ENCODE measurements at places on chromosomes 11 and 22.

- no peak for DNase-seq
Measured at GRCh38 chr11:60910711-60911380, 3.1 kb upstream of the TMEM109 start.

DNA sequence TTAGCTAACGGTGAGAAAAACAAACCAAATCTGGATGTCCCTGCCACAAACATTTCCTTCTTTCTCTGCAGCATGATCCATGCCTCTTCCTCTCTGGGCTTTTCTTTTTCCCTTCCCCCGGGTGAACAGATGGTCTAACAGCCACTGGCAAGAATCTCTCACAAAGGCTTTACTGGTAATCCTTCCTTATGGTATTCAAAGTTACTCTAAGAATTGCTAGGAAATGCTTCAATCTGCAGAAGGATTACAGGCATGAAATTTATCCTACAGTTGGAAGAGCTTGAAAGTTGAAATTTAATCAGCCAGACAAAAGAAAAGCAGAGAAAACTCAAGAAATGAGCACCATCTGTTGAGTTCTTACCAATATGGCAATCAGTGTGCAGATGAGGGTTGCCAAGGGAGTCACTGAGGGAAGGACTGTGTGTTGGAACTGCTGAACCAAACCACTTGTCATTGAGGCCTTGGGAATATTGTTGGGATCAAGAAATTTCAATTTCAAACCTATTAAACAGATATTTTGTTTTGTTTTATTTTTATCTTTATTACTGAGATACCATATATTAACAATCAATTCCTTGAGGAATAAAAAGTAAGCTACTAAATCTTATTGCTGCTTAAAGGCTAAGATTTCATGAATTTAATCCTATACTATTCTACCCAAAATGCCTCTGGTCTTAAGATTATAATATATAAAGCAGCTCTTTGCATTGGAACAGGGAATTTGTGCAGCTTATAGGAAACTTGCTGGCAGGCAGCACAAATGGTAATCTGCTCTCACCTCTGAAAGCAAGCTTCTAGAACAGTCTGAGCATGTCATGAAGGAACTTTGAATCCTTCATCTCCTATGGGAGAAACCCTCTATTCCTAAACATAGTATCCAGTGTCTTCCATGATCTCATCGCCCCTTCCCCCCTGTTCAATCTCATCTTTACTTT lies 29.7 kb upstream of the NDUFC2 start:
- no peak for DNase-seq

DNA sequence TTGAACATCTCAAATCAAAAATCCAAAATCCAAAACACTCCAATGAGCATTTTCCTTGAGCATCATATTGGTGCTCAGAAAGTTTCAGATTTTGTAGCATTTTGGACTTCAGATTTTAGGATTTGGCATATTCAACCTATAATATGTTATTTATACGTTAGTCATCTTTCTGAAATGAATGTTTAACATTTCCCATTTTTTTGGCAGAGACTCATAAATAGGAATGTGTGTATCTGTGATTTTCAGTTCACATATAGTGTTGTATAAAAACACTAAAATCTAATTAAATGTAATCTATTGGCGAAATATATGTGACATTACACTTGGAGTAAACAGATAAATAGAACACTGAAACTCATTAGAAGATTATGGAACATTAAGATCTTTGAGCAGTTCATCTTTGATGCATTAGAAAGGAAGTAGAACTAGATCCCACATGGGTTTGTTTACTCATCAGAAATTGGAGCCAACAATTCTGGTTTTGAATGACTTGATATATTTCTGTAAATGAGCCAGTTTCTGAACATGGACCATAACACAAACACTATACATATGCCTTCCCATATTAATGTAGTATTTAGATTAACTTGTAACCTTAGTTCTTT lies 153.1 kb downstream of the UVRAG start:
- no peak for DNase-seq

DNA sequence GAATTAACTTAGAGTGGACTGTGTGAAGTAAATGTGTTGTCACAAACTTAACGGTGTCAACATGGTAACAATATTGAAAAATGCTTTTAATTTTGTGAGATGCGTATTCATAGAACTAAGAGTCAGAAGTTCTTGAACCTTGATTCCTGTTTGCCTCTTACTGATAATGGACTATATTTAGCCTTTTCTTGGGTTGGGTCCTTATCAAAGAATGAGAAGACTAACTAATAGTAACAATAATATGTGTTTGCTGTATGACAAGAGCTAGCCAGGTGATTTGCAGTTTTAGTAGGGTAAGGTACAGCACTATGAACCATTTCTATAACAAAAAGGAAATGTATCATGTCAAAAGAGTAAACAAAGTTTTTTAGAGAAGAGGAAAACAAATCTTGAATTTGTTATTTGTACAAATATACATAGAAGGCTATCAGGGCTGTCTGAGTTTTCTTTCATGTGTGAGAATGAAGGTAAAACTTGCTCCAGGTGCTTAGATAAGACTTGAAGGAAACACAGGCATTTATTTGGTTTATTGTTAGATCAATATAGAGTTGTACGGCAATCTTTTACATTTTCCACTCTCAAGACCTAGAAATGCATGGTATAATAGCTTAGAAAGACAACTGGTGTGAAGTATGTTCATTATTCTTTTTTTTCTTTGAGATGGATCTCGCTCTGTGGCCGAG lies 74.1 kb downstream of the PACS1 start:
- DNase-seq: no peak

DNA sequence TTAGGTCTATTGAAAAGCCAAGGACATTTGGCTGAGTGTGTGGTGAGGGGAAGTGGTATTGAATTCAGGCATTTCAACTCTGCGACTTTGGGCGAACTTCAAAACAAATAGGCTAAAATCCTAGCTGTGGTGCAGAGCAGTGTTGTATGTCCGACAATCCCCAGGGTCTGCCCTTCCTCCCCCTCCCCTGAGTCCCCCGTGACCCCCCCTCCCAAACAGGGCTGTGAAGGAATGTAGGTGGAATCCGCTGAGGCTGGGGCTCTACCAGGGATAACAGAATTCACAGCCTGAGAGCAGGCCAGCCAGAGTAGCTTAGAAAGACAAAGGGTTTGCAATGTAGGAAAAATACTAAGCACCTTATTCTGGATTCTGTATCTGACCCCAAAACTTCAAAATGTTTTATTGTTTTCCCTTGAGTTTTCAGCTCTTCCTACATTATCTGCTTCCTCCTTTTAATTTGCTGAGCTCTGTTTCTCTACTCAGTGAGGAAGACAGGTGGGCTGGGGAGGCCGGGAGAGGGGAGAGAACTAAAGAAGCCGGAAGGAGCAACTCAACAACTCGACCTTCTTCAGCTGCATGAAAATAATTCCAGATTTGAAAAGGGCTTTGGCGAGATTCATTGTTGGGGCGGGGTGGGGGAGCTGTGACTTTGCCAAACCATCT lies 315.2 kb downstream of the BLID start:
- no peak for DNase-seq

DNA sequence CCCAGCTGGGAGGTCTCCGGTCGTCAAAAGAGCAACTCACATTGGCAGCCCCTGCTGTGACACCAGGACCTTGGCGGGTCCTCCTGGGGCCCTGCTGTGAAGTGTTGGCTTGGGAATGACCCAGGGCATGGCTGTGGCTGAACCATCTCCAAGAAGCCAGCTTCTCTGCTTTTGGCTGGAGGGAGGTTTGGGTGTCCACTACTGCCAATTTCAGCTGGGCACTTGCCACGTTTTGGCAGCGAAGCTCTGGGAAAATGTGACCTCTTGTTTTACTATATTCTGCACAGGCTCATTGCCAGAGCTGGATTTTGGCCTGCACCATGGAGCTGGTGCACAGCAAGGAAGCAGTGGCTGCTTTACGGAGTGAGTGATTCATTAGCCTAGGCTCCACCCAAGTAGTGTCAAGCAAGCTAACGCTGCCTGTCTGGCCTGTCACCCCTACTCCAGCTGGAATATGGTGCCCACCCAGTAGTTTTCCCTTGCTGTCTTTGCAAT lies 24.3 kb upstream of the SMCO4 start:
- no peak for DNase-seq

GRCh38 chr11:18394928-18395734 lies 768 bp downstream of the LDHA start:
- peak; percentile 11 for DNase-seq

DNA sequence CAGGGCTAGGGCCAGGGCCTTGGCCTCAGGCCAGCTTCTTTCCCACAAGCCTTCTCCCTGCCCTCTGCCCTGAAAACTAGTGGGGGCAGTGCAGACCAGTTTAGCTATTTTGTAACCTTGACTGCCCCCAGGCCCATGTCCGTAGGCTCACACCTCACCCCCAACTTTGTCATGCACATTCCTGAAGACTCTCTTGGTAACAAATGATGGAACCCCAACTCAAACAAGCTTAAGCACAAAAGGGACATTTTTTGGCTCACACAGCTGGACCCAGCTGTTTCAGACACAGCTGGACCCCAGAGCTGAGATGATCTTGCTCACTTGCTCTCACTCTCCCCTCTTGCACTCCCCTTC lies 46.6 kb downstream of the KCNQ1OT1 start:
- DNase-seq: no peak

GRCh38 chr11:46259971-46260560 lies 17.4 kb upstream of the CREB3L1 start:
- no peak for DNase-seq

GRCh38 chr22:38316364-38317121 lies 690 bp downstream of the CSNK1E start:
- DNase-seq: no peak

DNA sequence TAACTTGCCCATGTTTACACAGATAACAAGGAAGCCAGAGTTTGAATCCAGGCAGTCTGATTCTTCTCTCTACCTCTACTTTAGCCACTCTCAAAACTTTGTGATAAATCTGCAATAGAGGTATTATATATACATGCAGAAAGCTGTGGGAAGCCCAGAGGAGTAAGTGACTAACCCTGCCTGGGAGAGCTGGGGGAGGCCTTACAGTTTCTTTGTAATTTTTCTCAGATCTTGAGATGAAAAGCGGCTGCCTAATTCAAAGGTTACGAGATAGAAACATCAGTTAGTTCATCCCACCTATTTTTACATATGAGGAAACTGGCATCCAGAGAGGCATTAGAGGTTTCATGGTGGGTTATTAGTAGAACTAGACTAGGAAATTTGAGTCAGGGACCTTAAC lies 4.9 kb downstream of the STIM1 start:
- DNase-seq: no peak

GRCh38 chr22:48784701-48785503 lies 1042.8 kb downstream of the BRD1 start:
- no peak for DNase-seq

DNA sequence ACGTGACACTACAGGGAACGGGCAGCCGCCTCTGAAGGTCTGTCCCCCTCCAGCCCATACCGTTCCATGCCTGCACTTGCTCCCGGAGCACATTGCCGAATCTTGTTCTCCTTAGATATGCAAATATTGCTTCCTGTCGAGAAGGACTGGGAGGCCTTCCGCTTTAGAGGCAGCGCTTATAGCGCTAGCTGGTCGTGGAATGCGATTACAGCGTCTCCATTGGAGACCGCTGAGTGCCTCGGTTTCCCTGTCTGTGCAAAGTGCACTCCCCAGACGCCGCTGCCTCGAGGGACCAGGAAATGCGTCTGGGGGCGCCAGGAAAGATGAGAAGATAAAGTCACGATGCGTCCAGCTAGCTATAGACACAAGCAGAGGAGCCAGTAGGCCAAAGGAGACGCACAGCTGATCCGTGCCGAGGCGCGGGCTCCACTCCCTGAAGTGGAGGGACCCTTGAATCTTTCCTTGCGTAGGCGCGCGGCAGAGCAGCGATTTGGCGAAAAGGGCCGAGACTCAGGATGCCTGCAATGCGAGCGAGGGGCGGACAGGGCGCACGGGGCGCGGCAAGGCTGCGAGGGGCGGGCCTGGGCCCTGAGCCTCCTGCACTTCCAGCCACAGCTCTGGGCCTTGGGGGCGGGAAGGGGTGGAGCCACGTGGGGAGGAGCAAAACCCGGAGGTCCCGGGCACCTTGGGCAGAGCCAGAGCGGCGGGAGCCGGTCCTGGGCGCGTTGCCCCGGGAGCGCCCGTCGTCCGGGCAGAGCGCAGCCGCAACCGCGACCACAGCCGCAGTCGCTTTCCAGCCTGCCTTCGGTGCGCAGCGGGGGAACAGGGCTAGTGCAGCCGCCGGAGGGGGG lies at the start of gene RASSF10:
TSS of gene RASSF10 (plus strand) at position 692 of the 851 bp plus-strand sequence. CDS start 261 bp downstream, outside the sequence.
- no peak for DNase-seq

- no peak for DNase-seq
Measured at GRCh38 chr11:101816613-101817012, 98.2 kb upstream of the CEP126 start.

DNA sequence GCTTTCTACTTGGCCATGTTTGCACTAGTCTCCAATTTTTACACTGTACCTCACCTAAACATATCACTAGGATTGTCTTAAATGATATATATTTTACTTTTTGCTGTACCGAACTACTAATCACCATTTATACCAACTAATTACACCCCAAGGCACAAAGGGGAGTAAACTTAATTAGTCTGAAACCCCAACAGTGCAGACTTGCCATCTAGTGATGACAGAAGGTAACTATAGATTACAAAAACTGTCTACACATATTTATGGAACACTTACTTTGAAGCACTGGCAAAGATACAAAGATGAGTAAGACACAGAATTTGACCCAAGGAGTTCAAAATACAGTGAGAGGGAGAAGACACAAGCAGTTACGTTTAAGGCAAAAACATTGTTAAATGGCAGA lies 139.7 kb downstream of the CNTN5 start:
- no peak for DNase-seq

GRCh38 chr11:60951904-60952741 lies at the start of gene SLC15A3:
TSS of gene SLC15A3 (minus strand) at chr11:60952176. CDS start at chr11:60951551, 625 bp downstream.
- DNase-seq: no peak

DNA sequence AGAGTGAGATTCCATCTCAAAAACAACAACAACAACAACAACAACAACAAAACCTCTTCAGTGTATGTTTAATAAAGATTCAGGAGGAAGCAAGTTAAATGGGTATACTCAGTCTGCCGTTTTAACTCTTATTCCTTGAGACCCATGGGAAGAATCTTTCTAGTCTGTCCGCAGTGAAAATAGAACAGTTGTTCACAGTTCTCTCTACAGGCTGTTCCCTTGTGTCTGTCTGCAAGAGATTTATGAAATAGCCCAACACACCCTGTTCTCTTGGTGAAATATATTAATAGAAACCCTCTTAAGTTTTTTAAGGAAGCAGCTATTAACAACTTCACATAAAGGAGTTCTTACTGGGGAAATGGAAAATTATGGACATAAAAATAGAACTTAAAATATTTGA lies 682.2 kb upstream of the RAG2 start:
- no peak for DNase-seq

DNA sequence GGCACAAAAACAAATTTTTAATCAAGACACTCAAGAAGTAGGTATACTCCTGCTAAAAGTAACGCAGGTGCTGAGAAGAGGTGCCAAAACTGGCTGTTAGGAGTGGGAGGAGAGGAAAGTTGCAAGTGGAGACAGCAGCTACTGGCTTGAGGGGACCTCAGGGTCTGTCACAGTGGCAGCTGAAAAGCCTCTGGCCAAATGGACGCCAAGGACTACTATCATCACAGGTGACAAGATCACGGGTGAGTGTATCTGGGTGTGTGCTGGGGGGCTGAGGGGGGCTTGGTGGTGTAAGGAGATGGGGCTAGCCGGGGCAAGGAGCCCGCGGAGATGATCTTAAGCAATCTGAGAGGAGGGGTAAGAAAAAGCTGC lies 687 bp downstream of the ZNF202 start:
- no peak for DNase-seq
